ENCODE measurements at places on chromosomes 7 and 10. TPM values are rescaled to one million over a fixed set of nuclear protein-coding genes. Genes with fewer than 3 reads are reported as not detected.

DNA sequence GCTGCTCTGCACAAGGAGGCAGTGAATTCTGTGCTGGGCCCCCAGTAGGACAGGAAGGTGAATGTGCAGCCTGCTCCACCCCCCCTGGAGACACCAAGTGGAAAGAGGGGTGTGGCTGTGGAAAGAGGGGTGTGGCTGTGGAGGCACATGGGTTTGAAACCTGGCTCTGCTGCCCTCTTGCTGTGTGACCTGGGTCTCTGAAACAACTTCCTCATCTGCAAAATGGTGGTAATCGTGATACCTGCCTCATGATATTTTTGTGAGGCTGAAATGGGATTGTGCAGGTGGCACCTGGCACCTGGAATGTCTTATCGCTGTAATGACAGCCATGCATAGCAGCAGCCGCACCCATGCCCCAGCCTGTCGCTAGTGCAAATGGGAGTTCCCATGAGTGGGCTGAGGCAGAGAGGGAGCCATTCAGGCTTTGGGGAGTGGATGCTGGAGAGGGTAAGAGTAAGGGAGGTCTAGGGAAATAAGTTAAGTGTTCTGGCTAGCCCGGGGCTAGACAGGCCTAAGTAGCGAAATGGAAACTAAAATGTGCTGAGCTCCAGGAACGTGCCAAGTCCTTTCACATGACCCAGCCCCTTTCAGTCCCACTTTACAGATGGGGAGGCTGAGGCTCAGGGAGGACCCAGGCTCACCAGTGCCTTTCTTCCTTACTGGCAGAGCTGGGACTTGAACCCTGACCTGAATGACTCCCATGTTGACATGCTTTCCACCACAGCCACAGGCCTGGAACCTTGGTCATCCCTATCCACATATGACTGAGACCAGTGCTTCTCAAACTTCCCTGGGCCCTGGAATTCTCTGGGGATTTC lies 35.0 kb downstream of the C10orf105 start:
- no peak for DNase-seq

DNA sequence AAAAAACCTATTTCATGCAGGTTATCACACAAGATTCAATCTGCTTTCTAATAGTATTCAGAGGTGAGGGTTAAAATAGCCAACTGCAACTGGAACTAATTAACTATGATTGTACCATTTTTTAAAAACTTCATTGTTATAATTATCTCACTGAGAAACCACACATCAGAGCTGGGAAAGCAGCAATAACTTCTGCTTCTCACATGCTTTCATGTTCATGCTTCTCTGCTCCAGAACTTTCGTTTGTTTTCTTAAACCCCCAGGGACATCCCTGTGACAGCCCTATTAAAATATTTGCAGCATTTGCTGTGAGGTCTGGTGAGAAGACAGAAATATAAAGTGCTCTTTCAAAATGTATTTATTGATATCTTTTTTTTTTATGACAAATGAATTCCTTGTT lies 389.0 kb upstream of the SORCS1 start:
- DNase-seq = no peak

DNA sequence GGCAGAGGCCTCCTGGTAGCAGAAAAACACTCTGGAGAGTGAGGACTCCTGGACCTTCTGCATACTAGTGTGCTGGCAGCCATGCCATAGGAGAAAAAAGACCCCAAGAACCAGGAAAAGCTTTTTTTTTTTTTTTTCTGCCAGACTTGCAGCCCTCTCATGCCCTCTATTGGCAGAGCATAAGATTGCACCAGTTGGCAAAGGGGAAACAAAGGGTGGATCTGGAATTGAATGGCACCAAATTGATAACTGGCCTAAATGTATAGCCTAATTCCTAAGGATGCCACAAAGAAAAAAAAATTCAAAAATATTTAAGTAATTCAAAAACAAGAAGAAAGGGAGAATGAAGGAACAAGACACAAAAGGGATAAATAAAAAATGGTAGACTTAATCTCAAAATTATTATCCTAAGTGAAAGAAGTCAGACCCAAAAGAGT lies 112.5 kb upstream of the GHITM start:
- no peak for DNase-seq

GRCh38 chr7:96962221-96962885 lies 43.0 kb upstream of the DLX6 start:
- no peak for DNase-seq

PGAM2 gene
- 0.44 TPM for total RNA-seq

FOXI2 gene
- total RNA-seq = not detected

All from CD8-positive, alpha-beta memory T cell (primary cell).